Stimulated activated CD4-positive, alpha-beta T cell treated with anti-CD3 and anti-CD28 coated beads, Interleukin-15, amount 100 ng/mL, for 48 hours (primary cell): ENCODE measurements at places on chromosomes 3 and 15.

DNA sequence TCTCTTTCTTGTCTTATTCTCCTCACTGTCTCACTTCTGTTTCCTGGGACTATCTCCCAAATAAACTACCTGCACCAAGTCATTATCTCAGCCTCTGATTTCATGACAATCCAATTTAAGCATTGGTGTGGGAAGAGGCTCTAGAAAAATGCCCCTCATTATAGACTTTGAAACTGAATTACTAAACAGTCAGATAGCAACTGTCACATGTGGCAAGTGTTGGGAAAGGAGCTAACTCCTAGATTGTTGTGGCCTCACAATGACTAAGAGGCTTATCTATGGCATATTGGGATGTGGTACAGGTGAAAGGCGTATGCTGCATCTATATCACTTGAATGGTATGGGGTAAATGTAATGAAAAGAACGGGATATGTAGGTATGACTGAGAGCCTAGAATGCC, 103.5 kb upstream of the CCDC54 start:
- DNase-seq, result no peak

GRCh38 chr3:48215876-48216275, 7.4 kb upstream of the CAMP start:
- no peak for DNase-seq

DNA sequence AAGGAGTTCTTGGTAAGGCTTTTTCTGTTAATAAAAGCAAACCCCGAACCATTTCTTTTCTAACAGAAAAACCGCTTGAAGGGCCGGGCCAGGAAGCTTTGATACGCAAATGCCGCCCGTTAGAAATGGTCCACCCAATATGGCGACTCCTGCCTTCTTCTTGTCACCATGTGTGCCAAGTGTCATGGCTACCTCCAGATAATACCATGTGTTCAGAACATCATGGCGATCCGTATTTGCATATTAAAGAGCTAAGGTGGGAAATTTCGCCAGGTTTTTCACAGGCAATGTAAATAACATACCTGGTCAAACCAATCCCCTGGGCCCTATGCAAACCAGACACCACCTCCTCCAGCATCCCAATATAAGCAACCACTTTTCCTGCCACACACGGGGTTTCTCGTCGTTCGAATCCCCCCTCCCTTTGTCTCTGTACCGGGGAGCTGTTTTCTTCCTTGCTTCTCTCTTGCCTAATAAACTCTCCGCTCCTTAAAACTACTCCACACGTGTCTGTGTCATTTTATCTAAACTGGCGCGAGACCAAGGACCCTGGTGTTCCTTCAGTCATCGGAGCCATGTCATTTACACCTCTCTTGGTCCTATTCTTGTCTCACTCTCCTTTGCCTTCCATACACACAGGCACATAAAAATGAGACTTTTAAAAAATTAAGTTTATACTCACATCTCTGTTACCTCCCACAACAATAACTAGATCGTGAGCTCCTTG, 34.5 kb downstream of the NCEH1 start:
- no peak for DNase-seq

DNA sequence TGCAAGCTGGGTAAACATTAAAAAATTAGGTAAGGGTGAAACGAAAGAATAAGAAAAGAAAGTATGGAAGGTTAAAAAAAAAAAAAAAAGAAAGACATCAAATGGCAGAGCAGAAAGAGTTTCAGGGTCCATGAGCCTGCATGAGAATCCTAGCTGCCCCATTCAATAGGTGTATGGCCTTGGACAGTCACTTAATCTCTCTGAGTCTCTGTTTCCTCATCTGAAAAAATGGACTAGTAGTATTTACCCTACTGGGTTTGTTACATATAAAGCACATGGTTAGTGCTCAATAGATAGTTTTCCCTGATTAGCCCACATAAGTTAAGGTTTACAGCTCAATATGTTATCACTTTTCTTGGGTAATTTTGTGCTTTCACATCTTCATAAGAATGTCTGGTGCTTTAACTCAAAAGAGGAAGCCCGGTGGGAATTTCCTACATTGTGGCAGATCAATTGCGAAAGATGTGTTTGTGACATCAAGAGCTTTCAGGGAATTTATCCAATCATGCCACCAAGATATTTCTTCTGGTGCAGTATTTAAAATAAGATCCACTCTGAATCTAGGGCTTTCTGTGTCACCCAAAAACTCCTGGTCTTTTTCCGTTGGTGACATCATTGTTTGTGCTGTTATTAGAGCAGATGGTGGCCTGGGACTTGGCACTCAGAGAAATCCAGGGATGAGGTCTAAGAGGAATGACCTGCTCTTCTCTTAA, 57.2 kb upstream of the UBE2E1 start:
- no peak for DNase-seq

DNA sequence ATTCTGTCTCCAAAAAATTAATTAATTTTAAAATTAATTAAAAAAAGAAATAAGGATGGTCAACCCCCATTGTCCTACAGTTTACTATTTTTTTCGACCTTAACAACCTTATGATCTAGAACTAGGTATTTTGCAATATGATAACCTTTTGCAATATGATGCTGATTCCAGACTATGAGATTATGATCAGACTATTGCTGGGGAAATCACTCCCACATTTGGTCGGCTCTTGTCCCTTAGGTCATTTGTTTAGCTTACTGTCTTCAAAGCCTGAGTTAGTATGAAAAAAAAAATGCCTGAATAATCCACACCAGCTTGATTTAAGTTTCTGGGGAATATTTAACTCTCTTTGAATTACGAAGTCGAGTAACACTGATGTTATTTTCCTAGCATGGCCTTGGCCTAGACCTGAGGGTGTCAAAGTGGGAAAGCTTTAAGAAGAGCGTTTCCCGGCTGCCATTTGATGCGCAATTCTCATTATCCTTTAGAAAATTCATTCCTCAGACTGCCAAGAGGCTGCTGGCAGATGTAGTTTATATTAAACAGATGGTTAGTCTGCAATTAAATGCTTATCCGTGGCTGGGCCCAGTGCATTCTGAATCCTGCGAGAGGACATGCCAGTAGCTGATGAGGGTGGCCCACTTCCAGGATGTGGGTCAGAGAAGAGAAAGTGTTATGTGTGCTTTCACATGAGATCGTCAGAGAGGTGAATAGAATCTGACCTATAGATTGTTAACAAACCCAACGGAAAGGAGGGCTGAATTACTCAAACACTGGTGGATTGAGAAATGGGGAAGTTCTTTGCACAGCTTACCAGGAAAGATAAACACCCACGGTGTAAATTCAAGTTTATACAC, 496.0 kb upstream of the THBS1 start:
- DNase-seq, result no peak

- no peak for DNase-seq
Observed at GRCh38 chr15:71228403-71228802, 113.1 kb downstream of the THSD4 start.

- no peak for DNase-seq
Observed at GRCh38 chr15:58515807-58516206, 84.0 kb downstream of the LIPC start.

DNA sequence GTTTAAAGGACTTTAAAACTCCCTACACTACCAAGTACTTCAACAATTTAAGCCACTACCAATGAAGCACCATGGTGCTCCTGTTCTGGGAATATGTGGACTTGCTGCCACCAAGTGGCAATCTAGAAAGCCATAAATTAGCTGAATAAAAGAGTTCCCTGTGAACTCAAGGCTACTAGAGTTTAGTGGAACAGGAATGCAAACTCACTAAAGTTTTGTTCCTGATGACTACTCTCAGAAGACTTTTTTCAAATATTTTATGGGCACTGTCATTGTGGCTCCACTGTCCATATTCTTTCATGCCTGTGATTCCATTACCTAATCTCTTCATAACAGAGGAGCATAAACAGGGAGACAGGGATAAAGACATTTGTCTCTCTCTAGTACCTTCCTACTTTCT, 63.9 kb downstream of the TMCC1 start:
- DNase-seq, result no peak

DNA sequence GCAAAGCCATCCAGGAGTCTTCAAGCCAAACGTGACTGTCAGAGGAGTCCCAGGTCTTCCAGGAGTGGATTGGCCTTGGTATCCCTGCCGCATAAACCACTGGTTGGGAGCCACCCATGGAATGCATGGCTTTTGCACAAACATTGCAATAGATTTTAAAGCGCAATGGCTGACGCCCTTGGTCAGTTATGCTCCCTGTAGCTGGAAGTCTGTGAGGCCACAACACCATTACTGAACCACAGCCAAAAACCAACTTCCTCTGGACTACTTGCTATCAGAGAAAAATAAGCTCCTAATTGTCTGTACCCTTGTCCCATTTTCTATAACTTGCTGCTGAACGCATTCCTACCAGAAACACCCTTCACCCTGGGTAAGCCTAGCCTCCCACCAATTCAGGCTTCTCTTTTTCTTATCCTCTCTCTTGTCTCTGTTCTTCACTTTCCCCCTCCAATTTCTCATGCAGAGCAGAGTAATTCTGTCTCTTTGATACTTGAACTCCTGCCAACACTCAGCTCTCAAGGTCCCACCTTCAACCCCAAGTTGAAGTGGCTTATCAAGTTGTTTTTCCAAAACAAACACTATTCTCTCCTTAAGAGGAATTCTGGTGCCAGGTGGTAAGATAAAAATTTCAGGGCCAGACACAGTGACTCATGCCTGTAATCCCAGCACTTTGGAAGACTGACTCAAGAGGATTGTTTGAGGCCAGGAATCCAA, 176.4 kb upstream of the UBE2E1 start:
- no peak for DNase-seq

DNA sequence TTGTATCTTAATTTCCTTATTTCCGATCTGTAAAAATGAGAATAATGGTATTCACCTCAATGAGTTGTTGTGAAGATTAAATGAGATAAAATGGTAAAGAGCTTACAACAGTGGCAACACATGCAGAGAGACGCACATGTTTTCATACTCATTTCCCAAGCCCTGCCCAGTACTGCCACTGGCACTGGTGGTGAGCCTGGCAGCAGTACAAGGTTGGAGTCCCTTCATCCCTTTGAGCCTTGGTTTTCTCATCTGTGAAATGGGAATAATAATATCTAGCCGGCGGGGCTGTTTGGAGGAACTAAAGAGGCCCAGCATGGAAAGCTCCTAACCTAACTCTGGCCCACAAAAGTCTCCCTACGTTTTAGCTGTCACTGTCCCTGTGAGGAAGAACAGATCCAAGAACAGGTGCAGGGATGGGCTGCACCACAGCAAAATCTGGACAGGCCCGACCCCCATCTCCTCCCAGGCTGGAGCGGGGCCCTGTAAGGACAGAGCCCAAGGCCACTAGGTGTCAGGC, 866 bp upstream of the CD276 start:
- no peak for DNase-seq

DNA sequence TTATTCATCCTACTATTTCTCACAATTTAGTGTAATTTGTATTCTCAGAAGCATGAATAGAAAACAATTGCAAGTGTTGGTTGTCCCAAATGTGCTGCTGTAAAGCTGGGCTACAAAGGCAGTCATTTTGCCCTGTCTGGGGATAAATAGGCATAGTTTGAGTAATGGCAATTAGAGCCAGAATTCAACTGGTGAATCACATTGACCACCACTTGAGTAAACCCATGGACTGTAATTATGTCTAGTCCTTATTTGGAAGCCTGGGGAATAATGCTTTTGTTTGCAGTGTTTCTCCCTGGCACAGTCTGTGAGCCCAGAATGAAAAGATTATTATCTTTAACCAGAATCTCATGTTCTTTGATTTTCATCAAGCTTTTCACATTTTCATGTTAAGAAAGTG, 30.5 kb upstream of the CHL1 start:
- no peak for DNase-seq

DNA sequence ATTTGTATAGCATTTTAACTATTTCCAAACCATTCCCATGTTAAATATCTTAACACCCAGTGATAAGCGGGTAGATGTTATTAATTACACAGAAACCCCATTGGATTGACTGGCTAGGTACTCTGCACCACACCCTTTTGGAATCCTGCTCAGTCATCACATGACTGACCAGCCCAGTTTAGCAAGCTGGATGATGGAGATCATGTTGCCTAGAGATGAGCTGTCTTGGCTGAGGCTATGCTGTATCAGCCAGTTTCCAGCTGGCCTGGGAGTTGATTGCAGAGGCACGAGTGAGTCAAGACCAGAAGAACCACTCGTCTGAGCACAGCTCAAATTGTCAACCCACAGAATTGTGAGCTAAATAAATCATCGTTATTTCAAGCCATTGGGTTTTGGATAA, 124.6 kb downstream of the ZNF621 start:
- DNase-seq, result no peak

DNA sequence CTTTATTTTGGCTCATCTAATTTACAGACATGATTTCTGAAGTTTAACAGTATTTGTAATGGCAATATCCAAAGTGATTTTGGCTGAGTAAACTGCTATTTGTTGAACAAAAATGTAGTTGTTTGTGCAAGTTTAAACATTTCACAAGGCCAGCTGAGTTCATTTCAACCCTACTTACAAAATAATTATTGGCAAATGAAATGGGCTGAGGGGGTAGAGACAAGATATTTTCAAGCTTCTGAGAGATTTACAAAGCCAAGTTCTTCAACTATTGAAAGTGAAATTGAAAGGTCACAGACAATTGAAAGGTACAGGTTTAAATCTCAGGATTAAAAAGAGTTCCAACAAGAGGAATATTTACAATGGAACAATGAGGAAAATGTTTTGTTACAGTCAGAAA, 77.1 kb downstream of the DUT start:
- DNase-seq, result no peak

- DNase-seq, result no peak
Observed at GRCh38 chr15:58932710-58933280, 684 bp downstream of the SLTM start.
